ENCODE measurements at places on chromosomes 7 and 10.

- DNase-seq: no peak
These were observed 980.0 kb downstream of the DNAJB9 start for GRCh38 chr7:109549471-109550193.

DNA sequence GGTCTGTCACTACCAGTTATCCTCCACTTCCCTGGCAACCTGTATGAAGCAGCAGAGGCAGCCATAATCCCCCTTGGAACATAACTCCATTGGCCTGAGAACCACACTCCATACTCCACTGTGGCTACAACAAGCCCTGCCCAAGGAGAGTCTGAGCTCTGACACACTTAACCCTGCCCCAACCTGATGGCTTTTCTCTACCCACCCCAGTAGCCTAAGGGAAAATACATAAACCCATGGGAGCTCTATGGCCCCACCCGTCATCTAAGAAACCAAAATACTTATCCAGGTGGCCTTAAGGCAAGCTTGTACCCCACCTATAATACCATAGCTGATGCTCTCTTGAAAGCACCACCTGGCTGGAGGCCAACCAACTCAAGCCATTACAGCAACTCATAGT lies 324.8 kb upstream of the GLI3 start:
- no peak for DNase-seq

DNA sequence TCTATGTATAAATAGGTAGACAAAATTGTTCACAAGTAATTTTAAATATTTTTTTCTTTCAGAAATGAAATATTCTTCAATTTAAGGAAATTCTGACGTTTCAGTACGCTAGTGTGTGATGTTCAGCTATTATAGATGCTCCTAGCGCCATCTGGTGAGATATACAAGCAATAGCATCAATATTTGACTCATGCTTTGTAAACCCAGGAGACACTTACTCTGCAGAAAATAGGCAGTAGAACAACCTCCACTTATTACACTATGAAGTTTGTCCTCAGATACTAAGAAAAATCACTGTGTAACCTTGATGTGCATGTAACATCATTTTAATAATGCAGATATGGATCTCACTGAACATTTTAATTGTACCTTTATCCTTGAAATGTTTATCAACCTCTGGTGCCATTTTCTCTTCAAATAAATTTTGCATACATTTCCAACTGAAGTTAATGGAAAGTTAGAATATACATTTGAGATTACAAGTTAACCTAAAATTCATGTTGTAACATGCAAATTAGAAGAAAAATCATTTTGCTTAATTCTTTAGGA lies 151.5 kb upstream of the FAM3C start:
- DNase-seq: no peak

- DNase-seq: no peak
These were observed 787.4 kb upstream of the C7orf33 start for GRCh38 chr7:147803151-147803550.

DNA sequence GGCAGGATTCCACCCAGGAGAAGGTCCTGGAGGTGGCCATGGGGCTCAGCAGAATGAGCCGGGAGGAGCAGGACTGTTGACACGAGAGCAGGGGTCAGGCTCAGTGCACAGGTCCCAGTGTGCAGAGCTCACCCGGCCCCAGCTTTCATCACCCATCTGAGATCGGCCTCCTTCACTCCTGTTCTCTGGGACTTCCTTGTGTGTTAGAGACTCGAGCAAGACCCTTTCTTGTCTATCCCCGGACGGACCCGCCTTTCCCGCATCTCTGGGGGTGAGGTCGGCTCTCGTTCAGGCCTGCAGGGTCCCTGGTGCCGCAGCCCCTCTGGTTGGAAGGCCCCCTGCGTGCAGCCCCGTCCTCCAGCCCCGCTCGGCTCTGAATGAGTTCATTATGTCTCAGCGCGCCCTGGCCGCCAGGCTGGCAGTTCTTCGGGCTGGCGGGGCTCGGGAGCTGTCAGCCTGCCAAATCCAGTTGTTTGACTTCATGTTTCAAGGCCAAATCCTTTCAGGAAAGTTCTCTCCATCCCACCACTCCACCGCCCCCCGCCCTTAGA lies 127.9 kb downstream of the LHPP start:
- DNase-seq: no peak

DNA sequence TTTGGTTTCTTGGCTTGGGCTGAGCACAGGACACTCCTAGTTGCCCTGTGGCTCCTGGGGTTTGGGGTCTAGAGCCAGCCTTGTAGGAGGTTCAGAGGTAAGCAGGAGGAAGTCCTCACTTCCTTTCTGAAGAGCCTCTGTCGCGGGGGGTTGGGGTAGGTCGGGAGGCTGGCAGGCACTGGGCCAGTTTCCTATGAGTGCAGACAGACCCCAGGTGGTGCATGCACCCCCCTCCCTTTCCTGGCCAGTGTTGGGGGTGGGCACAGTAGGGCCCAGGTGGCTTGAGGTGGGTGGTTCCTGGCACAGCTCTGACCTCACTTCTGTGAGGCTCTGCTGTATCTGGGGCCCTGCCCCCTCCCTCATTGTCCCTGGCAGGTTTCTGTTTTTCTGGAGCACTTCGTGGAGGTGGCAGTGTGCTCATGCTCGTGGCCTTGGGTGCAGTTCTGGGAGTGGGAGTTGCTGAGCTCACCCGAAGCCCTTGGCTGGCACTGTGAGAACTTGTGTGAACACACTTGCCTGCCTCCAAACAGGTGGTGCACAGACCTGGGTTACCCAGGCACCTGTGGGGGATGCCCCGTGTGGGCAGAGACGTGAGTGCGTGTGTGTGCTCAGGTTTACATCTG lies 1.8 kb downstream of the PALD1 start:
- peak; percentile 15 for DNase-seq

GRCh38 chr10:101055411-101055810 lies 6.4 kb upstream of the KAZALD1 start:
- DNase-seq: no peak

GRCh38 chr7:154767142-154767541 lies 235.8 kb downstream of the PAXIP1 start:
- no peak for DNase-seq

DNA sequence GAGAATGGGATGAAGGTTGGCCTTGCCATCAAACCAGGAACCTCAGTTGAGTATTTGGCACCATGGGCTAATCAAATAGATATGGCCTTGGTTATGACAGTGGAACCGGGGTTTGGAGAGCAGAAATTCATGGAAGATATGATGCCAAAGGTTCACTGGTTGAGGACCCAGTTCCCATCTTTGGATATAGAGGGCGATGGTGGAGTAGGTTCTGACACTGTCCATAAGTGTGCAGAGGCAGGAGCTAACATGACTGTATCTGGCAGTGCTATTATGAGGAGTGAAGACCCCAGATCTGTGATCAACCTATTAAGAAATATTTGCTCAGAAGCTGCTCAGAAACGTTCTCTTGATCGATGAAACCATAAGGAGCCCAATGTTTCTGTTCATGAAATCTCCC lies 637 bp downstream of the RPEL1 start:
- DNase-seq: no peak

- DNase-seq: no peak
These were observed 80.7 kb upstream of the PPP1R3C start for GRCh38 chr10:91713461-91714072.

DNA sequence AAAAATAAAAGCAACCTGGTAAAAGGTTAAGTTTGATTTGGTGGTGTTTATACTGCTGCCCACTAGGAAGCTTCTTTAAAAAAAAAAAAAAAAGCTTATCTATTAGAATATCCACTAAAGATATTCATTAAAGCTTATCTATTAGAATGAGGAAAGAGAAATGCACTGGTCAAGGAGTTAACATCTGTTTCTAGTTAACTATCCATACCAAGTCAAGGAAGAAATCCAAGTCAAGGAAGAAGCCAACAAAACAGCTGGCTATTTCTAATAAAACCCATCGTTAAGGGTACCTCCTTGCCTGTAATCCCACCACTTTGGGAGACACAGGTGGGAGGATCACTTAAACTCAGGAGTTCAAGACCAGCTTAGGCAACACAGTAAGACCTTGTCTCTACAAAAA lies 82.6 kb downstream of the JMJD1C start:
- no peak for DNase-seq

DNA sequence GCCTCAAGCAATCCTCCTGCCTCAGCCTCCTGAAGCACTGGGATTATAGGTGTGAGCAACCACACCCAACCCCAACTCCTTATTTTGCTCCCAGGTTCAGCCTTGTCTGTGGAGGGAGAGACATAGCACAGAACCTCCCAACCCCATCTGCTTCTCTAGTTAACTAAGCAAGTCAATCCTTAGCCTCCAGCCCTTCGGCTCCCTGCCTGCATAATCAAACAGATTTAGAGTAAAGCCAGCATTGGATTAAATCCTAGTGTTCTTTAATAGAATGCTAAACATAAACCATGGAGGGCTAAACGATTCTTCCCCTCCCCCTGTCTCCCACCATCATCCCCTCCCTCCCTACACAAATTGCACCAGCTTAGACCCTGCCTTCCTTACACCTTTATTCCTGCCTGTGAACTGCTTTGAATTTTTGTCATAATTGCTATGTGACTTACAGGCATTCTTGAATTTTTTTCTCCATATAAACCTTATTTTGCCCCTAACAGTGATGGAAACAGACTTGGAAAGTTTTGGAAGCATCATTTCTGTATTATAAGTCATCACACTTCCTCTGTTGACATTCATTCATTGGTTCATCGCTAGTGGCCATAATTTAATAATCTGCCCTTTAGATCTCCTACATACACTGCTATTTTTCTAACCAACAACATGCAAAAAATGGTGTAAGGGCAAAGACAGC lies 72.6 kb upstream of the TOMM7 start:
- DNase-seq: no peak

DNA sequence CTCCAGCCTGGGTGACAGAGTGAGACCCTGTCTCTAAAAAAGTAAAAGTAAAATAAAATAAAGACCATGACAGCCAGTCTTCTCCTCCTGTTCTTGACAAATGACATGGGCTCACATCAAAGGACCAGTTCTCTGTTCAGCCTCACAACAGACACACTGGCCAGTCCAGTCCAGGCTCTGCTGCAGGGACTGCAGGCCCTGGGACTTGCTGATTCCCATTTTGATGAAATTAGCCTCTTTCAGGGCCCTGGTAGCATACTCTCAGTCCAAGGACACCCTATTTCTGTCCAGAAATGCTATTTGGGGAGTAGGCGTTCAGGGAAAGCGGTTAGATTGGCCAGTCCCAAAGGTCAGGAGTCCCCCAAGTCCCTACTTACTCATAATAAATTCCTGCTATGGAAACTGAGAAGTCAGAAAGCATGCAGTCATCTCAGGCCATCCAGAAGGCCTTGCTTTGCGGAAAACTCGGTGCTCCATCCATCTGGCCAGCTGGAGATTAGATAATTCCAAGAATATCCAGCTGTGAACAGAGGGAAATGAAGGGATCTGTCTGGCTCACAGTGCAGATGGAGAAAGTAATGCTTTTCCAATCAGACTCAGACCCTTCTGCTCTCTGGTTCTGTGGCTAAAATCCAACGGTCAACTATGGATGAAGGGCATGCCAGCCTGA lies 74.4 kb downstream of the RAB11FIP2 start:
- no peak for DNase-seq

- peak; percentile 61 for DNase-seq
These were observed 122.7 kb downstream of the MAD1L1 start for GRCh38 chr7:2109936-2110609.

DNA sequence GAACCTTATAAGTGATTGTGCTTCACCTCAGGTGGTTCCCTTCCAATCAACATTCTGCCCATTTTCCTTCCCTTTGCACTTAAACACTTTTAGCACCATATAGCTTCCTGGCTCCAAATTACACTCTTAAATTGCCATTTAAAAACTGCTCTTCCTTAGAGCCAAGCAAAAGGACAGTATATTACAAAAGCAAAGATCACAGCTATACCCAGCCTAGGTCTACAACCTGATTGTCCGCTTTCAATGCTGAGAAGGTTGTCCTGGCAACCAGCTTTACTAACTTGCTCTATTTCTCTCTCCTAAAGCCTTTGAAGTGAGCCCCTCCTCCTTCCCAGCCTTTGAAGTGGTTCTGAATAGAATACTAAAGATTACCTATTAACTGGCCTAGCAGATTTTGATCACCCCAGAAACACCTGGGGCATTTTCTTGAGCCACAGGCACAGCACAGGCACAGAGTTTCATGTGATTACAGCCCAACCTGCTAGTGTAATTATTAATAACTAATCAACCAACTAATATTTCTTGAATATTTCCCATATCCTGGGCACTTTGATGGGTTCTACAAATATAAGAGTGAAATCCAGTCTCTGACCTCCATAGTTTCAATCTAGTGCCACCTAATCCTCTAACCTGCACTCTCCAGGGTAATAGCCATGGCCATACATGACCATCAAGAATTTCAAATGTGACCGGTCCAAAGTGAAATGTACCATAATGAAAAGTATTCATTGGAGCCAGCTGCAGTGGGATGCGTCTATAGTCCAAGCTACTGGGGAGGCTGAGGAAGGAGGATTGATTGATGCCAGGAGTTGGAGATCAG lies 63.6 kb upstream of the TRIM24 start:
- DNase-seq: no peak

GRCh38 chr7:82623812-82624211 lies 180.2 kb upstream of the CACNA2D1 start:
- no peak for DNase-seq

- DNase-seq: peak; percentile 51
These were observed 5.4 kb upstream of the ZFYVE27 start for GRCh38 chr10:97731346-97732051.

DNA sequence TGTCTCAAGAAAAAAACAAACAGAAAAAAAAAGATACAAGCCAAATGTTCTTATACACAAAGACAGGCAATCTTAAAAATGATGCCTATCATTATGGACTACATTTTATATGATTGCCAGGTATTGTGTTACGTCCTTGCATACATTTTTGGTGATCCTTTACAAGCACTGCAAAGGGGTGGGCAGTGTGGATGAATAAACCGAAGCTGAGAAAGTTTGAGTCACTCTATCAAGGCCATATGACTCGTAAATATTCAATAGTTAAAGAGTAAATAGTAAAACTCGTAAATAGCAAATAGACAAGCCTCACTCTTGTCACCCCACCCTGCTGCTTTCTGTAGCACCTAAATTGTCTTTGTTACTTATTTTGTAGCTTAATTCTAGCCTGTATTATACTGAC lies 326.2 kb downstream of the FRMD4A start:
- DNase-seq: no peak

- no peak for DNase-seq
These were observed 7.1 kb downstream of the PI4K2A start for GRCh38 chr10:97647556-97647955.

- DNase-seq: peak; percentile 9
These were observed 94.0 kb downstream of the SLC37A3 start for GRCh38 chr7:140304191-140304799.

DNA sequence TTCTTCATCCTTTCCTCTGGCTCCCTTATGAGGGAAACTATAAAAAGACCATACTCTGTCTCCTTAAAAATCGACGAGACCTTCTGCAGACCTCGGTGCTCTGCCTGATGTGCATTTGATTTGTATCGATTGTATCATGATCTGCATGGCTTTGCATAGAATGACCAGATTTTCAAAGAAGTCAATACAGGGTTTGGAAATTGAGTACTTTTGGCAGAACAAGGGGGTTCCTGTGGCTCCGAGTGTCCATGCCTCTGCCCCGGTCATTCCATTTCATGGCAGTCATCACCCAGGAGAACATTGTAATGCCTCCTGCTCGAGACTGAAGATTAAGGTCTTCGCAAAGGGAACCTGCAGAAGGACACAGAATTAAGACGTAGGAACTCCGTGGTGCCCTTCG lies 685 bp downstream of the CASP2 start:
- DNase-seq: no peak

GRCh38 chr7:91169830-91170191 lies 94.4 kb upstream of the FZD1 start:
- DNase-seq: no peak

Data from activated naive CD4-positive, alpha-beta T cell treated with Interleukin-2 at 50 U/mL for 16 hours (primary cell).